Foreskin keratinocyte (primary cell): ENCODE measurements at places on chromosomes 5 and 9. TPM values are rescaled to one million over a fixed set of nuclear protein-coding genes. Genes with fewer than 3 reads are reported as not detected.

KIAA1958 gene
- total RNA-seq: 1.4 and 1.9 TPM in 2 replicates

- DNase-seq: no peak
Observed at GRCh38 chr9:28051559-28052503, 478.6 kb upstream of the C9orf72 start.

- DNase-seq: no peak
Observed at GRCh38 chr5:154273963-154274827, 83.7 kb downstream of the GALNT10 start.

GRCh38 chr5:176817369-176817840, 7.0 kb downstream of the UNC5A start:
- no peak for DNase-seq

DMRT3 gene
- total RNA-seq: not detected in 2 replicates

- peak; percentile 15 for DNase-seq
Observed at GRCh38 chr5:61277190-61277589, 54.9 kb upstream of the ZSWIM6 start.

- DNase-seq: peak; percentile 15
Observed at GRCh38 chr5:79795764-79796398, 106.2 kb downstream of the CMYA5 start.

GRCh38 chr5:146426853-146427618, 20.1 kb upstream of the TCERG1 start:
- no peak for DNase-seq

- DNase-seq: no peak
Observed at GRCh38 chr9:129939431-129939830, 103.6 kb downstream of the FNBP1 start.
